ENCODE measurements at places on chromosomes 6 and 20.

DNA sequence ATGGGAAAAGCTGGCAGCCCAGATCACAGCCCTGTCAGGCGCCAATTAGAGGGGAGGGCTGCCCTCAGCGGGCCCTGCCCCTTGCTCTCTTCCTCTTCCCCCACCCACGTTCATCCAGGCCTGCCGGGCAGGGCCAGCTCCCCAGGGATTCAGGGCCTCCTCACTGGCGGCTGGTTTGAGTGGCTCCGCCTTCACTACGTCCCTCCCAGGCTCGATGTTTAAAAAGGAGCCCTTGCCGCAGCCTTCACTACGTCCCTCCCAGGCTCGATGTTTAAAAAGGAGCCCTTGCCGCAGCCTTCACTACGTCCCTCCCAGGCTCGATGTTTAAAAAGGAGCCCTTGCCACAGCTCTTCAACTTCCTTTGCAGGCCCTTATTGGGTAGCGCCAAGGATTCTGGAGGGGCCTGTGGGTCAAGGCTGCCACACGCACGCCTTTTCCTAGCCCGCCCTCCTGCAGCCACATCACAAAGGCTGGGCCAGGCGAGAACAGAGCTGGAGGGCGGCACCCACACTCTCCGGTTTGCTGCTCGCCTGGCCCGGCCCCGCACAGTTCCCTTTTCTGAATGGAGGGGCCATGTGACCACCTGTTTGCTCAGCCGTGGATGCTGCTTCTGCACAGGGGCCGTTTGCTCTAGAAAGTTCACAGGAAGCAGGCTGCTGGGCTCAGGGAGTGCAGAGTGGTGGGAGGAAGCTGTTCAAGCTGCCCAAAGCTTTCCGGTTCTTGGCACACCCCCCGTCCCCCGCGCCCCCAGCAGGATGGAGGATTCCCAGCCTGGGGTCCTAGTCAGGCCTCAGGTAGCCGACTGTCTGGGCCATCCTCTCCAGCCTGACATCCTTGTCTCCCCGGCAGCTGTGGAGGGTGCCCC lies 1.6 kb downstream of the SLC17A9 start:
- DNase-seq: peak; percentile 70

GRCh38 chr20:59772373-59772705 lies 161.1 kb downstream of the SYCP2 start:
- DNase-seq: no peak

DNA sequence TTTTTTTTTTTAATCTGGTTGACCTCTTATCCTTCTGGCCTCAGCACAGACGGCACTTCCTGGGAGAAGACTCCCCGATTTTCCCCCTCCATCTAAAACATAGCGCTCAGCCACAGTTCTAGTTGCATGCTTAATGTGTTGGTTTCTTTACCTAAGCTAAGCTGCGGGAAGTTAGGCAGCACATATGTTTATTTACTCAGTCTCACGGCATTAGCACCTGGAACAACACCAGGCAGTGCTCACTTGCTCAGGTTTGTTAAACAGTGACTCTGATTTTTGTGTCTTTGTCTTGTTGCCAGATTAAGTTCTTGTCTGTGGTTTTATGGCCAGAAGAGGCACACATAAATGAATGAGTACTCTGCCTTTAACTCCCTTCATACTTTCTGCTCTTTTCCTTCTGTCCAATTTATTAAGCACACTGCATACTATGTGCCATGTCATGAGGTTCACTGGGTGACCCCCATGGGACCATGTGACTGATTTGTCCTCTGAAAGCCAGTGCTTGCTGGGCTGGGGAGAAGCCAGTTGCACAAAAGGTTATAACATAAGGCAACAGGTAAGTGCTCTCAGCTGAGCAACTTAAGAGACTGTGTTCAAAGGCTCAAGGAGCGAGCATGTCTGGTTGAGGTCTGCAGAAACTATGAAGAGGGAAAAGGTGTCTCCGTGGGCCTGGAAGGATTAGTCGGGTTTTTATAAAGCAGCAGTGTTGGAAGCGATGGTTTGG lies 93.6 kb downstream of the RPP40 start:
- DNase-seq: no peak

- DNase-seq: no peak
Observed at GRCh38 chr6:69289689-69290495, 506.9 kb downstream of the LMBRD1 start.

DNA sequence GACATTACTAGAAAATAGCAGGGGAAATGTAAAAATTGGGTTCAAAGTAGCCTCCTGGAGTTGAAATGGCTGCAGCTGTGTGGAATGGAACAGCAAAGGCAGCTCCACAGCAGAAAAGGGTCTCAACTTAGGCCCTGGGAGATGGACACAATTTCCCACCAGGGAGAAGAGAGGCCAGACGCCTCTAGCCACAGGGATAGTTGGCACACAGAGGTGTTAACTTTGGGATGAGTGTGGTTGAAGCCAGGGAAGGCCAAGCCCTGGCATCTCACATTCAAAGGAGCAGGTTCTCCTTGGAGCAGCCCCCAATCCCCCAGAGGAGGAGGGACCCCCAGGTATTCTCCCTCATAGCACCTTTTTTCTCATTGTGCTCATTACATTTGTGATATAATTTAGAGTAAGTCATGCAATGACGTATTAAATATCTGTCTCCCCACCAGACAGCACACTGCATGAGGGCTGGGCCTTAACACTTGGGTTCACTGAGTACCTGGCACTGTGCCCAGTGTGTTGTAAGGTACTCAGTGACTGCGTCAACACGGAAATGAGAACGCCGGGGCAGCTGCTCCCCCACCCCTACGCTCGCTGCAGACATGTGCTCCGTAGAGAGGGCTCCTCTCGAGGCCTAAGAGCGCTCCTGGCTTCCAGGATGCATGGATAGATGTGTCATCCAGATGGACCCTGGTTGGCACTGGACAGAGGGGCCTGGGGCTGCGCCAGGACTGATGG lies 76.0 kb upstream of the CD93 start:
- DNase-seq: peak; percentile 76

DNA sequence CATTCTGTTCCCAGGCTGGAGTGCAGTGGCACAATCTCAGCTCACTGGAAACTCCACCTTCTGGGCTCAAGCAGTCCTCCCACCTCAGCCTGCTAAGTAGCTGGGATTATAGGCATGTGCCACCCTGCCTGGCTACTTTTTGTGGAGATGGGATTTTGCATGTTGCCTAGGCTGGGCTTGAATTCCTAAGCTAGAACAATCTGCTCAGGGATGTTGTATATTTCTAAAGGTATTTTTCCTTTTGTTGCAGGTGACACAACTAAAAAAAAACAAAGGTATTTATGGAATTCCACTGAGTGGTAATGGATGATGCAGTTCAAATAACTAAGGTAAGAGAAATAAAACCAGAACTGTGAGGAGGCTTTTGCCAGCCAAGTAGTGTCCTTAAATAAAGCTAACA lies 49.7 kb downstream of the PTPRA start:
- no peak for DNase-seq

GRCh38 chr6:85482905-85483700 lies 33.2 kb downstream of the NT5E start:
- DNase-seq: peak; percentile 78

DNA sequence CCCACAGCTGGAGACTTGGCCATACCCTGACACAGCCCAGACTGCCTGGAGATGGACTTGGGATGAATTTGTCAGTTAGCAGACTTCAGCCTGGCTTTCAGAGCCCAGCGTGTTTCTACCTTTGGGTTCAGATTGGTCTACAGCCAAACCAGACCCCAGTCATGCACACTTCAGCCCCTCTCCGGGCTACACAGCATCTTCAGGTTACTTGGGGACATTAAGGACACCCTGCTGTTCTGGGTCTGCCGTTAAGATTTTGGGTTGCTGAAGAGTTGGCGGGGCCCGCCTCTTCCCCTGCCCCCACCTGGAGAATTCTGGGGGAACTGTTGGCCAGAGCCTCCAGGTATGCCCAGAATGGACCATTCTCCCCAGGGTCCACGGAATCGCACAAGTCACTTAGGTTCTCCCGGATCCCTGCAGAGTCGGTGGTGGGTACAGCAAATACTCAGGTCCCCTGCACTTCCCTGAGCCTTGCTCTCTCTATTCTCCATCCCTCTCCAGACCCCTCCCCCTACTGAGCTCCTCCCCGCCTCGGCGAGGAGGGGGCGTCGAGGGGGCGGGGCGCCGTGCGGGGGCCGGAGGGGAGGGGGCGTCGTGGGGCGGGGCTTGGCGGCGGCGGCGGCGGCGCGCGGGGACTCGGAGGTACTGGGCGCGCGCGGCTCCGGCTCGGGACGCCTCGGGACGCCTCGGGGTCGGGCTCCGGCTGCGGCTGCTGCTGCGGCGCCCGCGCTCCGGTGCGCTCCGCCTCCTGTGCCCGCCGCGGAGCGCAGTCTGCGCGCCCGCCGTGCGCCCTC lies at the start of gene PTK7:
Gene PTK7 (plus strand): TSS at position 645 of the 794 bp plus-strand sequence. CDS start 175 bp downstream, outside the sequence.
- DNase-seq: no peak

DNA sequence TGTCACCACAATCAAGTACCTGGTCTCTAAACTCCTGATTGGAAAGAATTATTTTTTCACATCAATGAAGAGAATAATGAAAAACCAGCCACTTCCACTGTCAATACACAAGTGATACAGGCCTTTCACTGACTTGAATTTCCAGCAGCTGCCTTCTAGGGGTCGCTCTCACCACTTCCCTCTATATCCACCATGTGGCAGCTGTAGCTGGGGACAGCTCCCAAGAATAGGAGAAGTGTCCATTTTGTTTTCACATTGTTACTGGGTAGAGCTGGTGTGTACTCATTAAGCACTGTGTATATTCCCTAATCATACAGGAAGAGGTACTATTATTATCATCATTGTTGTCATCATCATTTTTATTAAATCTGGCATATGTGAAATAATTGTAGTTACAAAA lies 438.4 kb upstream of the SPTLC3 start:
- peak; percentile 10 for DNase-seq

GRCh38 chr6:30154709-30155519 lies 6.1 kb downstream of the TRIM10 start:
- peak; percentile 32 for DNase-seq

- no peak for DNase-seq
Observed at GRCh38 chr20:19928328-19929011, 88.7 kb upstream of the NAA20 start.

DNA sequence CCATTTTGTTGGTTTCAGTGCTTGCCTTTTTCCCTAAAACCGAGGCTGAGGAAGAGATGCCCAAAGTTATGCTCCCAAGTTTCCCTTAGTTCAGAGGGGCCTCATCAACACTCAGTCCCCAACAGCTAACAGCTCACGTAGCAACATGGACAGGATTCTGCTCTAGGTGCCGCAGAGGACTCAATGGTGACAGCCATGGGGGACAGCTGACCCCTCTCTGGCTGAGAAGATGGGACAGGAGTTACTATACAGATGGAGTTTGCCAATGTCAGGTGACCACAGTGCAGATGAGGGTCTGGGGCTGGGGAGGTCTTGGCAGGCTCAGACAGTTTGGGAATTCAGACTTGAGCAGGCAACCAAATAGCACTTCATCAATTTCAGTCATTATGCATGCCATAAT lies 67.3 kb downstream of the NPEPL1 start:
- DNase-seq: no peak

DNA sequence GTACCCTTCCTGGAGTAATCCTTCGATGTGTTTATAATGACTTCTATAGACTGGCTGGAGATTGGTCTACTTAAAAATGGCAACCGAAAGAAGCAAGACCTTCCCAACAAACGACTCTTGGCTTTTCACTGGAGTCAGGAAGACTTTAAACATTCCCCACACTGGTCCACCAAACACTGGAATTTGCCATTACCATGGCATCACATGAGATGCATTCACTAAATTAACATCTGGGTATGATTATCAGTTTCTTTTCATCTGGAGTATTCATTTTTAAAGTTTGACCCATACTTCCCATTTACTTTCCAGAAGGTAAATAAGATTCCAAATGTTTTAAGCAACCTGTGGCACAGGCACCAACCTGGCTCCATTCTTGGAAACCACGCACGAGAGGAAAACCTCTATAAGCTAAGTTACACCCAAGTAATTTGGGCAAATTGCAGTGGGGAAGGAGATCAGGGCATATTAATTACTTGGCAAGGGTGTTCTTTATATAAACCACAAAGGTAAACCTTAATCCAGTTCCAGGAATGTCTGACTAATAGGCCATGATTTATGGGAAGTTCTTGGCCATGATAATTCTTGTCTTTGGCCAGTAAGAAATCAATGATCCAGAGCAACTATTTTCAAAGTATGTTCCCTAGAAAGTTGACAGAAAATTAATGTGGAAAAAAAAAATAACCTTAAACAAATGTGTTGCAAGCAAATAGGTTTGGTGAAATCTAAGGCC lies 190.0 kb upstream of the COL21A1 start:
- DNase-seq: no peak

DNA sequence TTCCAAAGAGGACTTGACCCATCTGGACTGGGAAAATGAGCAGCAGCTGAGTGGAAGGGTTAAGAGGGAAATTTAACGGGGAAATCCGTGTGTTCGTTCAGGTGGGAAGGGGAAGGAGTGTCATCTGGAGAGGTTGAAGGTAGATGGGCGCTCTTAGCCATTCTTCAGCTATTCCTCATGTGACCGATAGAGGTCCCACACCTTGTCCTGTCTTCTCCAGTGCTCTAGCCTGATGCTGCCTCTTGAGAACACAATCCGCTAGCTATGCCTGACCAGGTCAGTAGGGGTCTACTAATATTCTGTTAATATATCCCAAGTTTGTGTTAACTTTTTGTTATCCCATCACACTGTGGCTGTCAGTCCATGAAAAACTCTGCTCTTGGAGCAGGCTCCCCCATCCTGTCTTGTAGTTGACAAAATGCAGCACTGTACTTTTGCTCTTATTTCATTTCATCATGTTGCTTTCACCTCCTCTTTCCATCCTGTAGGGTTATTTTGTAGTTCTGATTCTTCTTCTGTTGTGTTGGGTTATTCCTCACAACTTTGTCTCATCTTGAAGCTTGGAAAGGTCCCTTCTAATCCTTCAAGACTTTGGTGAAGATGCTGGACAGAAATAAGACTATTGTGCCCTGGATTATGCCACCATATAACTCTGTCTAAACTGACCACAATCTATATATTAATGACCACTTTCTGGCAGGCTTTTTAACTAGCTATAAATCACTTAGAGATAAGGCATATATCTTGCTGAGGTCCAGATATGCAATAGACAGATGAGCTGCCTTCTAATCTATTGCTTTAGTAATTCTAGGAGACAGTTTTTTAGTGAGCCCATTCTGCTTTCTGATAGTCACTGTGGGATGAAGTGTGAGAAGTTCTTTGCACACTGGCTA lies 123.4 kb upstream of the SUPT3H start:
- no peak for DNase-seq

GRCh38 chr6:9540534-9541126 lies 874.2 kb downstream of the TFAP2A start:
- DNase-seq: peak; percentile 47

DNA sequence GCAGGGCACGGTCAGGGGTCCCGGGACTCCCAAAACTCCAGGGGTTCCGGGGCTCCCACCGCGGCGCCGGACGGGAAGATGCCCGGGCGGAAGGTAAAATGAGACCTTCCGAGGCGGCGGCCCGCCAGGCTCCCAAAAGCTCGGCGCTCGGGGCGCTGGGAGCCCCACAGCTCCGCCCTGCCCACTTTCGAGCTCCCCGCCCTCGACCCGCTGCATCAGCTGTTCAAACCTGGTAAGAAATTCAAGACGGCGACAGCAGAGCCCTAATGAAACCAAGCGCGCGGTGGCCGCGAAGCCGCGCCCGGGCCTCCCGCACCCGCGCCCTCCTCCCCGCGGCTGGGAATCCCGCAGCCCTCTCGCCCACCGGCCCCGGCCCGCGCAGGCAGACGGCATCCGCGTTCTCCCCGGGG lies 369 bp downstream of the SLC4A11 start:
- DNase-seq: no peak

GRCh38 chr20:34089655-34090345 lies 22.2 kb downstream of the EIF2S2 start:
- no peak for DNase-seq

GRCh38 chr6:156406688-156407087 lies 370.5 kb upstream of the ARID1B start:
- no peak for DNase-seq

GRCh38 chr20:45115829-45116228 lies 855 bp upstream of the WFDC5 start:
- DNase-seq: no peak

GRCh38 chr6:167811442-167812087 lies 15.1 kb upstream of the AFDN start:
- DNase-seq: no peak
